ENCODE measurements at places on chromosomes 1 and 21.

GRCh38 chr1:70583522-70583921, 172.5 kb downstream of the CTH start:
- DNase-seq, result no peak

GRCh38 chr1:167685844-167686243, 35.9 kb upstream of the MPZL1 start:
- DNase-seq, result no peak

DNA sequence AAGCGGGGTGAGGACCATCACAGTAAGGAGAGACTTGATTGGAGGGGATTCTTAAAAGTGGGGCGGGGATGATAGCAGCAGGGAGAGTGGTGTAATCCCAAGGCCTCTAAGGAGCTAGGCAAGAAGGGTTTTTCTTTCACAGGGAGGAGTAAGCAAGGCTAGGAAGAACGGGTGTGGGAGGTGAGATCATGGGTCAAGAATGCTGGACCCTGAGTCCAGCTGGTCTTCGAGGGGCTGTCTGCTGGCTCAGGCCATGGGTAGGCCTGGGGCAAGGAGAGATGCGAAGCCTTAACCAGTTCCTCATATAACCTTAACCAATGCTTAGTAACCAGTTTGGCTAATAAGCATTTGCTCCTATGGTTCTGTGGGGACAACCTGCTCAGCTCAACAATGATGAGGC, 599.1 kb downstream of the NPHP4 start:
- no peak for DNase-seq

- no peak for DNase-seq
Measured at GRCh38 chr1:165436994-165437393, 7.9 kb downstream of the RXRG start.

- no peak for DNase-seq
Measured at GRCh38 chr1:111202707-111203623, 2.5 kb upstream of the DENND2D start.

DNA sequence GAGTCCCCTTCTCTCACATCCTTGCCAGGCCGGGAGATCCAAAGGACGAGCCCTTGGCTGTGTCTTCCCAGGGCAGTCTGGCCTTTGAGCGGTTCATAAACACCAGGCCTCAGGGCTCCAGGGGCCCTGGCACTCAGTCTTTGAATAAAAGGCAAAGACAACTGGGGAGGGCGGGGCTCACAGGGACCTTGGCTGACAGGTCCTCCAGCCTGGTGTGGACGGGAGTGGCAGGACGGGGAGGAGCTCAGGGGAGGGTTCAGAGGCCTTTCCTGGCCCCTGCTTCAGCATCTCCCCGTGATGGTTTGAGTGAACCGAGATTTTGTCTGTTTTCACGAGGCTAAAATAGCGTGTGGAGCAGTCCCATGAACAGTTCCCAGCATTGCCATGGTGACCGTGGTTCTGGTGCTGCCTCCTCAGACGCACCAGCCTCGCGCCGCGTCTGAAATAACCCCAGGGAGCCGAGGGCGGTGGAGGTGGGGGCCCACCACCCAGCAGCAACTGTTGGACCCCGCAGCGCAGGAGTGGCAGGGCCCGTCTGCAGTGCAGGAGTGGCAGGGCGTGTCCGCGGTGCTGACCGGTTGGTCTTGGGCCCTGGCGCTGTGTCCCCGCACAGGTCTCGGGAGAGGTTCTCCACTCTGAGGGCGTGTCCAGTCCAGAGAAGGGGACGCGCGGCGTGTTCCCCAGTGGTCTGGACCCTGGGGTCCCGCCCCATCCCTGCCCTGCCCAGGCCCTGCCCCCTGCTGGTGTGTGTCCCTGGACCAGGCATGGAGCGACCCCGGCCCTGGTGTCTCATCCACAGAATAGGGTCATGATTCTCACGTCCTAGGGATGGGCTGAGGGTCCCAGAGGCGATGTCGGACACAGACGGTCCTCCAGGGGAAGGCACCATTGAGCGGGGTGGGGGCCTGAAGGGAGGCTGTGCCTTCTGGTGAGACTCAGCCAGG, 7.1 kb upstream of the PRKCZ start:
- no peak for DNase-seq

GRCh38 chr1:241115784-241116183, 241.2 kb downstream of the RGS7 start:
- DNase-seq, result no peak

- DNase-seq, result no peak
Measured at GRCh38 chr1:209769171-209769904, 13.5 kb downstream of the TRAF3IP3 start.

DNA sequence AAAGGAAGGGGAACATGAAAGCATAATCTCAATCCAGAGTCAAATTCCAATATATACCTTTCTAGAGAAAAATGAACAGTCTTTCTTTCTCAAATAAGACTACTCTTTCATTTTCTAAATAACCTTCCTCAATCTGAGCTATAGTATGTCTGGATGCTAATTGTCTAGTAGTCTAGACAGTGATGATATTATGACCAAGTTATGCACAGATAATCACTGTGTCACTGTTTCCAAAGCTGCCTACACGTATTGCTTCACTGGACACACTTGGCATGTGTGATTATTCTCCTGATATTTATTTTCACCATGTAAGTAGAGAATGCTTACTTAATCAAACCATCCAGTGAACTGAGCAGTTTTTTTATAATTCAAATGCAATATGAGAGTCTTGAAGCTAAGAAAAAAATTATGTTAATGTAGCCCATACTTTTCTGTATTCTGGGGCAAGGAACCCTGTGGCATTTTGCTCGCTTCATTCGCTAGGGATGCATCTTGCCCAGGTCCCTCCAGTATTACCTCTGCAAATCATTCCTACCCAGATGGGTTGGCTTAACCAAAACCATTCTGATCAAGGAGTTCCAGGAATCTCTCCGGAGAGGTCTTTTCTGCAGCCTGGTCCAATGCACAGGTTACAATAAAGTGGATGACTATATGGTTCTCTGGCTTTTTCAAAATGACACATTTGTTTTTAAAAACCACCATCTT, 303.1 kb upstream of the RUNX1 start:
- DNase-seq, result no peak

GRCh38 chr1:221045842-221046831, 166.9 kb downstream of the HLX start:
- no peak for DNase-seq

DNA sequence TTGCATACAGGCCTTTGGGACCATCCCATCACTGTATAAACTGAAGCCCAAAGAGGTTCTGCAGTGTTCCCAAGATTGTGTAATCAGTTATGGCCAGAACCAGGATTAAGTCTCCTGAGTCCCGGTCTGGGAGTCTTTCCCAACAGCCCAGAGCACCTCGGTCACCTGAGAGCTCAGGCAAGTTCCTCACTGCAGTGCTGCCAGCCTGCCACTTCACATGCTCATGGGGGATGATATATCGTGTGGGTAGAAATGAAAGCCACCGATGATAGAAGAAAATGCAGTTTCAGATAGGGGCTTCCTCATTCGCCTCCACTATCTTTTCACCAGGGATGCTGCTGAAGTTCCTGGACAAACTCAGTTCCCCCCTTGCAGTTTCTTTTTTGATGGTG, 30.4 kb downstream of the FHAD1 start:
- no peak for DNase-seq

GRCh38 chr1:48916130-48917069, 139.7 kb upstream of the BEND5 start:
- peak; percentile 26 for DNase-seq

DNA sequence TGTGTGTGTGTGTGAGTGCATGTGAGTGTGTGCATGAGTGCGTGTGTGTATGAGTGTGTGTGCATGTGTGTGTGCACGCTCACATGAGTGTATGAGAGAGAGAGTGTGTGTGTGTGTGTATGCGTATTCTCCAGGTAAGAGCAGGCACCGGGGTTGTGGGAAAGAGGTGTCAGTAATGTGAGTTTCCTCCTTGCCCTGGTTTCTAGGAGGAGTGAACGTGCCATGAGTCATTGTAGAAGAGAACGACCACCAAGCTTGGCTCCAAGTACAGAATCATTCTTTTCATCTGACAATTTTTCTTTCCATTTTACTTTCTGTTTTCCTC, 79.1 kb downstream of the POFUT2 start:
- DNase-seq, result no peak

Measured in NCI-H1105 (cell line).